Inflammatory macrophage (primary cell): ENCODE measurements at places on chromosomes 6 and 20.

DNA sequence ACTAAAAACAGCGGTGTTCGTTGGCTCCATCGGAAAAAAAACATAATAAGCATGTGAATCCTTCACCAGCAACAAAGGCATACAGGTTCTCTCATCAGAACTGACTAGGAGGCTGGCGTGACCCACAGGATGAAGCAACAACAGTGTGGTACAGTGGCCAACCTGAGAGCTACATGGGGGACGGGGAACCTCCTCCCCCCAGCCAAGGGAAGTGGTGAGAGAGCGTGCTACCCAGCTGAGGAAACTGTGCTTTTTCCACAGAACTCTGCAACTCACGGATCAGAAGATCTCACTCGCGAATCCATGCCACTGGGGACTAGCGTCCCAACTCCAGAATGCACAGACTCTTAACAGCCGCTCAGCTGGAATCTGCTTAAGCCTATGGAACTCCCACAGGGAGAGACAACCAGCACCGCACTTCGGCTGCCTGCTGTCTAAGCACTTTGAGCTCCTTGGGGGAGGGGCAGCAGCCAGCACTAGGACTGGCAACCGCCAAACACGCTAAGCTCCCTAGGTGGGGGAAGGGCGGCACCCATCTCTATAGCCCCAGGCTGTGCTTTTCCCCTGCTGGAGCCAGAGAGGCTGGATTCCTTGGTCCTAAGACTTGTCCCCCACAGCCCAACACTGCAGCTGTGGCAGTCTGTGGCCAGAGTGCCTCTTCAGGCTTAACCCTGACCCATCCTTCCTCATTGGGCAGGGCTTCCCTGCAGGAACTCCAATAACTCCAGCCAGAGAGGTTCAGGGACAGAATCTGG lies 538.3 kb upstream of the BTBD3 start:
- DNase-seq: no peak

DNA sequence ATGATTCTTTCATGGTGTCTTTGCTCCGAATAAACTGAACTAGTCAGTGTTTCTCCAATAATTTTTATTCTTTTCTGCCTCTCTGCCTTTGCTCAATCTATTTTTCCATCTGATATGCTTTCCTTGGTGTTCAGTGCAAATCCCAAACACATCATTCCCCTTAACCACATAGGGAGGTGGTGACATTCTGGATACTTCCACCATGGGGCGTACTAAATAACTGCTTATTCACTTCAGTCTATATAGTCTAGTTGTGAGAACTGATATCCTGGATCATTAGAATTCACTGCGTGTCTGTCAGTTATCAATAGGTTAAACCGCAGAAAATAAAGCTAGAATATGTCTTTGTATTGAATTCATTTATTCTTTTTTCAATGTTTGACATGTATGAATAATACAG lies 83.1 kb downstream of the KCNQ5 start:
- no peak for DNase-seq

GRCh38 chr20:59697068-59697467 lies 92.7 kb downstream of the PHACTR3 start:
- DNase-seq: no peak

DNA sequence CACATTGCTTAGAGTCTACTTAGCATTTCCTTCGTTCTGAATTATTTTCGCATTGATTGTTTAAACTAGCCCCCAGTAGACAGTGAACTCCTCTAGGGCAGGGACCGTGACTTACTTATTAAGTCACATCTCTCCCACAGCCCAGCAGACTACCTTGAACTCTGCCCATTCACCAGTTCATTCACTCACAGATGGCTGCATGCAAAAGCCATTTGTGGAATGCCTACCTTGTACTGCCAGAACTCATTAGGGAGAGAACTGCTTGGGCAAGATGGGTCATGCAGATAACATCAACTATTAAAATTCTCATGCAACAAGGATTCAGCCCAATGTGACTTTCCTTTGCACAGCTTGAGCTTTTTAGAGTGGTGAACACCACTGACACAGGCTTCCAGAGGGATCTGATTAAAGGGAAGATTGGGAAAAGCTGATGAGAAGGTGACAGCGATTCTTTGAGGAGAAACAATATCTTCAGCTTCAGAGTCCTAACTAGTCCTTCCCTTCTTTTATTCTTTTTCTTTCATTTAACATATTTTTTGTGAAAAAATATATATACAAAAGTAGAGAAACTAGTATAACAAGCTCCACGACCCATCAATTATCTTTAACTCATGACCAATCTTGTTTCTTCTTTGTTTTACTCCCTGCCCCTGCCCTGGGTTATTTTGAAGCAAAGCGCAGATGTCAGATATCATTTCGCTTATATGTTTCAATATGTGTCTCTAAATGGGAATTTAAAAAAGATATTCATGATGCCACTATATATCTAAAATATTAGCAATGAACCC lies 273.9 kb downstream of the CDC5L start:
- no peak for DNase-seq

DNA sequence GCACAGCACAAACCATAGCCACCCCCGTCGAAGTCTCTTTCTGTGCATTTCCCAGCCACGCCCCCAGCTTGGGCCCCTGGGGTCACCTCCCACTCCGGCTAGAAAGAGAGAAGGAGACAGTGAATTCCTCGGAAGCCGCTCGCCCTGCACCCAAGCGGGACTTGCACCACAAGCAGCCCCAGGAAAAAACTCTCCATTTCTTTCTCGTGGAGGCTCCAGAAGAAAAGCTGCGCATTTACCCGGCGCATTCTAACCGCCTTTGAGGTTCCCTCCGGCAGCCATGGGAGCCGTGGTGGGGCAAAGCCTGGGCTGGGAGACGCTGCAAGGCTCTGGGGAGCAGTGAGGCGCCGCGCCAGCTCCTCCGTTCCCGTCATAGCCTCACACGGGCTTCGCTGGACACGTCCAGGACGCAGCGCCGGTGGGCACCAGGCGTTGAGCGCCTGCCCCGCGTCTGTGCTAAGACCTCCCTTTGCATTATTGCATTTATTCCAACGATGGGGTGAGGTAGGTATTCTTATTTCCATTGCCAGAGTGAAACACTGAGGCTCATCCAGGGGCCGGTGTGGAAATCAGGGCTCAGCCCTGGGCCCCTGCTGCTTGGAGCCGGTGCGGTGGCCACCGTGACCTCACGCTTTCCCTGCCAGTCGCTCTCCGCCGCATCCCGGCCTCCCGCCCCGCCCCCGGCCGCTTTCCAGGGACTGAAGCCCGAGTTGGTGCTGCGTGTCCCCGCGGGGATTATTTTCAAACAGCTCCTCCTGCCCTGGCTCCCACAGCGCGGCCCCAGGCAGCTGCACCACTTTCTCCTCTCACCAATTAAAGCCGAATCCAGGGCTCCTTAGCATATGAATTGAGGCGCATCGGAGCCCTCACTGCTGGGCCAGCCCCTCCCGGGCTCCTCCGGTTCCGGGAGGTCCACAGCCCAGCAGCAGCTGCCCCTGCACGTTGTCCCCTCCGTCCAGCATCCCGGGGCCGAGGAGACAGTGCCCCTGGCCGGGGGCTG lies 148.3 kb upstream of the AFDN start:
- DNase-seq: no peak

DNA sequence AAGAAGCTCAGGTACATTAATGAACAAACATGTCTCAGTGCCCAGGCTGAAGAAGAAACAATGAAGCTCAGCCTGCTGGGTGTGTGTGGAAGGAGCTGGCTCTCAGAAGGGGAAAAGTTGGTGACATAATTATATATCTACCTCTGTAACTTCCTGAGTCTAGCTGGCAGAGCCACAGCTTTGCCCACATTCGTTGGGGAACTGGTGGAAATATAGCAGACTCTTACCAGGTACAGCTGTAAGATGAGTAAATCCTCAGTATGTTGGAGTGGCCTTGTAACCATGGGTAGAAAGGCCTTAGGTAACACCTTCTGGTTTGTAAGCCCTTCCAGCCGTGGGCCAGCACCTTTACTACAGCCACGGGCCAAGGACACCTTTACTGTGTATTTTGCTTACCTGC lies 29.9 kb upstream of the PNRC1 start:
- no peak for DNase-seq

DNA sequence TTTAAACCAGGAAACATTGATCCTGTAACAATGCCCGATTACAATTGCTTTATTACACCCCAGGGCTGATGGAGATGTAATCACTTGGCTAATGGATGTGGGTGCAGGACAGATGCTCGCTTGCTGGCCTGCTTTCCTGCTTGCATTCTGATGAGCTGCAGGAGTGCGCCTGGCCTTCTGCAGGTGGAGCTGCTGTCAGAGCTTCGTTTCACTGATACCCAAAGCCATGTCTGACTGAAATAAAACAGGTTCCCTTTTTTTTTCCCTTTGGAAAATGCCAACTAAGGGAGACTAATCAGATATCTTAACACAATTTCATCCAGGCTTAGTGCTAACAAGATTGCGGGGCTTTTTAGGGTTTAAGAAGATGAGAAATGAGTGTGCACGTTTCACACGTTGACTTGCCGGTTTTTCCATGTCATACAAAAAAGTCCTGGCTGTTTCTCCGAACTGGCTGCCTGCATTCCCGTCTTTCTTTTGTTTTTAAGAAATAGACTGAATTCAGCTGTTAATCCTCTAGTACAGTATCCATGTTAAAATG lies 60.7 kb downstream of the VAPB start:
- no peak for DNase-seq

GRCh38 chr6:23752414-23752813 lies 373.6 kb upstream of the NRSN1 start:
- DNase-seq: no peak

GRCh38 chr6:72760114-72760793 lies 138.4 kb downstream of the KCNQ5 start:
- no peak for DNase-seq

- no peak for DNase-seq
Measured at GRCh38 chr20:25459111-25459830, 51.8 kb downstream of the GINS1 start.

- DNase-seq: no peak
Measured at GRCh38 chr6:131678442-131678841, 22.8 kb downstream of the OR2A4 start.

- no peak for DNase-seq
Measured at GRCh38 chr6:156943816-156944215, 166.6 kb downstream of the ARID1B start.

DNA sequence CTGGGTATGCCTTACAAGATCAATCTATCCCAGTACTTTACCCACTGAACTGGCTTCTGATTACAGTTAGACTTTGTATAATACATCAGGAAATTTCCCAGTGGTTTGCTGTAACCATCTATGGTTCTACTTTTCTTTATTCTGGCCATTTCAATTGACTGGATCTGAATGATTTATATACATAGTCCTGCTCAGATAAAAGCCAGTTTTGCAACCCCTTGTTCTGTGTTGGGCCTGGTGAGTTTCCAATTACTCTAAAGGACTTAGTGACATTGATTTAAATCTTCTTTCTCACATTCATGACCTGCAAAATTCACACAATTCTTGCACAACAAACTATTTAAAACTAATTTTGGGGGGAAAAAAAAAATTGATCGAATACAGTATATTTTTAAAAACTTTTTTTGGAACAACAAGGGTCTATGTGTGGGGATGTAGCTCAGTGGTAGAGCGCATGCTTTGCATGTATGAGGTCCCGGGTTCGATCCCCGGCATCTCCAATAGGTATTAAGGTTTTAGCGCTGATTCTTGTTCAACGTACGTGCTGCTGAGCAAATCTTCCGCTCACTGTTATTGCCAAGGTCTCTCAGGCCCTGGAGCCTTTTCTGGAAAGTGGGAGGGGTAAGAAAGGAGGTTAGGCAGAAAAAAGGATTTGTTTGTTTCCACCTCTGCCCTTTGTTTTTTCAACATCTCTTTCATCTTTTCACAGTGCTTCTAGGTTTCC lies 117.5 kb downstream of the GPX5 start:
- DNase-seq: peak; percentile 4

DNA sequence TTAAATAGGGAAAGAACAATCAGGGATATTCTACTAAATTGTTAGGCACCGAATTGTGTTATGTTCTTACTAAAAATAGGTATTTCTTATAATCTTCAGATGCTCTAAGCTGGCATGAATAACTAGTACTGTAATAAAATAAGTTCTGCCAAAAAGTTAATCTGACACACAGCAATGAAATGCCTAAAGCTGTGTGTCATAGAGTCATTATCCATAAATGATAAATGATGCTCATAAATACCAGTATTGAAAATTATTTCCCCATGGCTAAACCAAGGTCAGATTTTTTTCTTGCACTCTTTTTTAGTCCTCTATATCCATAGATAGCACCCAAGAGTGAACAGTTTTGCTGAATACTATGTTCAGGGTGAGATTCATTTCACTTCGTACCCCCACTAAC lies 11.7 kb upstream of the PRIM2 start:
- no peak for DNase-seq

DNA sequence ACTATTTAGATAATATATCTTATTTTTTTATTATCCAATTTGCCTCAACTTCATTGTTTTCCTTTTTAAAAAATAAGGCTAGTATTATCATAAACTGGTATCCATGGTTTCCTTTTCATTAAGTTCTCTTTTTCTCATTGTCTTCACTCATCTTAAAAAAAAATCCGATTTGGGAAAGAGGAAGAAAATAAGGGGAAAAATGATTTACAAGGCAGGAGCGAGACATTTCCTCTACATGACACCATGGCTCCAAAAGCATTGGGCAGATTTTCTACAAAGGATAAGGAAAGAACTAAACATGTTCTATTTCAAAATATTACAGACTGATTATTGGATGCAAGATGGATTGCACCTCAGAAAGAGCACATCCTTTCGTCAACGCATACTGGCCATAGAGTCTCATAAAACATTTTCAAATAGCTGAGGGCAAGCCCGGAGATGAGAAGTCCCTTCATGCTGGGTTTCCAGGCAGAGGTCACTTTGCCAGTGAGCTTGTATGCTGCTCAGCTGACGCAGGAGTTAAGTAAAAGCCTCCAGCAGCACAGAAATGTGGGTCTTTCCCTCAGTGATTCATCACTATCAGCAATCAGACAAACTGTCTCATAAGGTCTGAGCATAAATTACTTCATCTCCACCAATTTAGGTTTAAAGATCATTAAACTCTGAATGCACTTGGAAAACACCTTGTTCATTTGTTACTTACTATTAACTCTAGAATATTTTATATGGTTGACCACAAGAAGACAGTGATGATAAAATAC lies 129.0 kb upstream of the TNFAIP3 start:
- DNase-seq: peak; percentile 71

DNA sequence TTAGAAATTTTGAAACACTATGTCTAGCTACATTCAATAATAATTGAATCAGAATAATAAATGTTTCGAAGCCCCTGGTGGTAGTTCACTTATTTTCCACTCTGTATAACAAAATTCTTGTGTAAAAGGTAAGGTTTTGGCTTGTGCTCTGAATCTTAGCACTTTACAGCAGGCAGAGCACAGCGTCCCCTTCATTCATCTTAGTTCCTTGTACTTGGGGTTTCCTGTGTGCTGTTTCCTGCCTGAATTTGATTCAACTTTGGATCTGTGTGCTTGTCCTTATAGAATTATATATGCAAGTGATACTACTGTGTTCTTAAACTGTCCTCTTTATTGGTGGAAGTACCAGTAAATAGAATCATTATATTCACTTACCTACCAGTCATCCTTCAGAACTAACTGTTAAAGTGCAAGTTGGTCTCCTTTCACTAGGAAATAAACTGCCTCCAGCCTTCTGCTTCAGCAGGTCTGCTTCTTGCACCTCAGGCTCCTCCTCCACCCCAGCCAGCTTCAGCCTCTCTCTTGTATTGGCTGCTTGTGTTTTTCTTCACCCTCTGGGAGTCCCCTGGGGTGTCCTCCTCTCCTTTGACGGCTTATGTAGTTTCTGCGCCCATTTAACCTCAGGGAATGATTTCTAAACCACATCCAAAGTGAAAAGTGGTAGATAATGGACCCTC lies 28.8 kb upstream of the TULP4 start:
- no peak for DNase-seq

GRCh38 chr6:47137073-47137472 lies 94.9 kb upstream of the ADGRF1 start:
- no peak for DNase-seq

- DNase-seq: no peak
Measured at GRCh38 chr6:111663692-111664564, 58.2 kb upstream of the TRAF3IP2 start.

- DNase-seq: no peak
Measured at GRCh38 chr6:13228264-13229204, 99.8 kb downstream of the TBC1D7 start.
